Hematopoietic multipotent progenitor cell treated with erythropoietin and hydrocortisone succinate and interleukin-3 and kit ligand, for 4 days (in vitro differentiated cells): ENCODE measurements at places on chromosomes 3 and 15.

DNA sequence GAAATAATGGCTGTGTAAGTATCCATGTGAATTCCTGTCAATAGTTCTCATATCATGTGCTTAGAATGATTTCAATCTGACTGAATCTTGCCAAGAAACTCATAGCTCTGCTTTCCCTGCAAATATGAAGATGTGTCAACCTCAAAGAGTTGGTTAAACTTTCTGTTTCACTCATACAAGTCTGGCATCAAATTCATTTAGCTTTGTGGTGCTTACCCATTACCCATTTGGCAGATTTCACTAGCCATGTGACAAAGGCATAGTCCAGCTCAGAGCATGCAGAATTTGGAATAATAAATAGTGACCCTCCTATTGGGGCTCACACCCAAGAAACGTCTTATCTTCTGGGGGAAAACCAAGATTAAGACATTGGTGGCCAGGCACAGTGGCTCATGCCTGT, 256.6 kb upstream of the TPRG1 start:
- no peak for DNase-seq

DNA sequence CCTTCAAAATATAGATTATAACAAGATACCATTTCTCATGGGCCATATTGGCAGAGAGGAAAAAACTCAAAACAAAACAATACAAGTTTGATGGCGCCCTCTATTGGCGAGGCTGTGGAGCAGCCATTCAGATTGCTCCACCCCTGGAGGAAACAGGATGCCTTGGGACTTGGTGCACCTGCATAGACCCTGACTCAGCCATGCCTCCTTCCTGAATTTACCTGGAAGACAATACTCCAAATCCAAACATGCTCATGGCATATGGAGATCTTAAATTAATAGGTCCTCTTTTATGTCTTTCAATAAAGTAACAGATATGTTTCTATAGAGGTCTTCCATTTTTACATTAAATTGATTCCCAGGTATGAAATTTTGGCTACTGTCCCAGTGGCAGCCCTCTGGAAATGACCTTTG, 90.0 kb downstream of the APBA2 start:
- DNase-seq = peak; percentile 82

- no peak for DNase-seq
Measured at GRCh38 chr3:182331341-182331740, 462.0 kb upstream of the ATP11B start.

- no peak for DNase-seq
Measured at GRCh38 chr15:73009066-73010056, 42.9 kb upstream of the NEO1 start.

DNA sequence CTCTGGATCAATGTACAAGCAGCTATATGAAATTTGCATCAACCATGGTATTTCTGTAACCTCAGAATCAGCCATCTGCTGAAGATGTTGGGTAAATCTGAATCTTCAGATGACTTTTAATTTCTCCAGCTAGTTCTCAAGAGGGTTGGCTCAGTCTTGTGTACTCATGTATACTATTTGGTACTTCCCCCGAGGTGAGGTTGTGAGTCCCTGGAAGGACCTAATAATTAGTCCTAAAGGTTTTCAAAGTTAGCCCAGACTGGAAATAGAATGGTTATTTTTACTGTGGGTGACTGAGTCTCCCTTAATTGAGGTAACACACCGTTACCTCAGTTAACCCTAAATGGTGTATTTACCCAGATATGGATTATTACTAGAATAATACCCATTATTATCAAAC, 104.3 kb upstream of the THSD4 start:
- no peak for DNase-seq

DNA sequence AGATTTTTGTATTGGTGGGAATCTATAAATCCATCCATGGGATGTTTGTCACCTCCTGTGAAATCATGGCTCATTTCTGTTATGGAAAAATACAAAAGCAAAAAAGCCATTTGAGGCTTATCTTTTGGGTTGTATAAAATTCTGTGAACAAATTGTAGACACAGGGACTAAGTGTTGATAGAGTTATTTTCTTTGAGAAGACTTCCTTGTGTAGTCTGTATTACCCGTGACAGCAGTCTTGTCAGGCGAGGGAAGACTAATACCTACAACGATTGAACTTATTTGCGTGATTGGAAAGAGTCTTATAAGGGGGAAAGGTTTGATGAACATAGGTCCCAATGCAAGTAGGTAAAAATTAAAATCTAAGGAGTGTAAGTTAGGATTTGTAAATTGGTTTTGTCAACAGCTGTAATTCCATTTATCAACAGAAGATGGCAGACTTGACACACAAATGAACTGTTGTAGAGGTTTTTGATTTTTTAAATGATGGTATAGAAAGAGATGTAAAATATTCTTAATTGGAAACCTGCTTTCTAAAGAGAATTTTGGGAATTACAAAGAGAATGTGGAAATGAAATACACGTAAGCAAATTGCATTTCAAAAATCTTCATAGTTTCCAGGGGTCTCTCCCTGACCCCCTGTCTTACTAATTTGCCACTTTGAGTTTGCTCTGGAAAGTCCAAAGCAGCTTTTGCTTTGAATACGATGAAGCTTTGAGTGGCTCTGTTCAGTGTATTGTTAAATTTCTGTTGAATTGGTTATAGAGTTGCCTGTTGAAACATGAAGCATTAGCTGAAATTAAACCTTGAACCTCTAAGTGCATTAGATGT, 33.2 kb downstream of the SLC25A26 start:
- DNase-seq = peak; percentile 55

- no peak for DNase-seq
Measured at GRCh38 chr15:85771271-85771670, 23.5 kb downstream of the KLHL25 start.

DNA sequence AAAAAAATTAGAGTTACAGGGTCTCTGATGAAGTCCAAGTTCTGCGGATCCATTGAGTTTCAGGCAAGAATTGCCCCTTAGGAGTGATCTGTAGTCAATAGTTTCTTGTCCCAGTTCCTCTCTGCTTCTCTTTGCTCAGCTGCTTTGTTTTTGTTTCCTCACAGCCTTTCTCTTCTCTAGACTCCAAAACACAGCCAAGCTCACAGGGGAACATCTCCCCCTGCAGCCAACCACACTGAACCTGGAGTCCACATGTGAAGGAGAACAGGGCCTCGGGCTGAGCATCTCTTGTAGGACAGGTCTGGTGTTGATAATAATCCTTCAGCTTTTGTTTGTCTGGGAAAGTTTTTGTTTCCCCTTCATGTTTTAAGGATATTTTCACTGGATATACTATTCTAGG, 202.6 kb upstream of the ATP10A start:
- DNase-seq = no peak

DNA sequence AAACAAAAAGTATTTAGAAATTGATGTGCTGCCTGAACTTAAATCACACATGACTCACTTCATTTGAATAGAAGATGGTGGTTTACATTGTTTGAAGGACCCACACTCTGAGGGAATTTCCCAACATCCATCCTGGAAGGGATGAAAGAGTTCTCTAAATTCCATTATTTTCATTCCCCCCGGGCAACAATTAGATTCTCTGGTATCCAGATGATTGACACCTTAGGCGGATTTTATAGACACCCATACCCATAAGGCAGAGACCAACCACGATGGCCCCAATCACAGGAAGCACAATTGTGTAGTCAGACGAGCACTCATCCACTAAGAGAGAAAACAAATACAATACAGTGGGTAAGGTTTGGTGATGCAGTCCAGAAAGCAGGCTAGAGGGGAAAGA, 24.6 kb upstream of the MCCC1 start:
- DNase-seq = no peak

DNA sequence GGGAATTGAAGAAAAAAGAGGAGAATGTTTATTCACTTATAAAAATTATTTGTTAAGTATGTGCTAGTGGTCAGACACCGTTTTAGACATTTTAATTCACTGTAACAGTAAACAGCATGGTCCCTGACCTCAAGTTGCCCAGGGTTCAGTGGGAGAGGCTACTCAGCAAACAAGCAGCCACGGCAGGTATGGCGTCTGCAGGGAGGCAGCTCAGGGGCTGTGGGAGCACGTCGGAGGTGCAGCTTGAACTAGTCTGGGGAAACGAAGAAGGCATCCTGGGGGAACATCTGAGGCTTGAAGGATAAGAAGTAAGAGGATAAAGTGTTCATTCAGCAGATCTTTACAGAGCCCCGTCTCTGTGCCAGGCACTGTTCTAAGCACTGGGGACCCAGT, 66.0 kb downstream of the CRTC3 start:
- DNase-seq = no peak

GRCh38 chr3:161314836-161315395, 56.4 kb downstream of the SPTSSB start:
- no peak for DNase-seq

- no peak for DNase-seq
Measured at GRCh38 chr15:71042356-71042922, 72.8 kb upstream of the THSD4 start.

DNA sequence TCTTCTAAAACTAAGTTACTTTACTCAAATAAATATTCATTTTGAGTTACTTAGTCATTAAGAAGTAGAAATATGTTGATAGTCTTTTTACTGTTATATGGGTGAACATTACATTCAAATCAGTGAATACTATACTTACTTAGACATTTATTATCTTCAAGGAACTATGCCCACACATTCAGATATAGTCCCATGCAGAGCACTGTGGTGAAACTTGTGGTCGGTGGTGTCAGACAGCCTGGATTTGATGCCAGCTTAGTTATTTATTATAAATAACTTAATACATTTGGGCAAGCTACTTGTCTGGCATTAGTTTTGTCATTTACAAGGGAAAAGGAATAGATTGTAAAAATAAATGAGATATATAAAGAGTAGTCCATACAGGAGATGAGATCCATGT, 149.5 kb downstream of the RAP2B start:
- DNase-seq = peak; percentile 69

DNA sequence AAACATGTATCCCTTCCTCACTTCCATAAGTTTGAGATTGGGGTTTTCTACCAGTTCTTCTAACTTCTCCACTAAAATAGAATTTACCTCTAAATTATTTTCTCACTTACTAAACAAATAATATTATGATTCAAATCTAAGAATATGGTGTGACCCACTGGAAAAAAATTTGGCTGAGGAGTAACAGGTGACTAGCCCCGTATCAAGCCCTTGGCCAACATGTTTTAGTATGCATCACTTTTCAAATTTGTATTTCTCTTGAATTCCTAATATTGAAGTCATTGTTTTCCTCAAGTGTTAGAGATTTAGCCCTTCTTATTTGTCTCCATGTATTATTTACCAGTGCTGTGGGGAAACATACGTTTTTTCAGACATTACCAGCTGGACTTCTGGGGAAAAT, 759.4 kb downstream of the NSUN3 start:
- DNase-seq = no peak

GRCh38 chr15:37550360-37551024, 383.9 kb upstream of the TMCO5A start:
- no peak for DNase-seq

DNA sequence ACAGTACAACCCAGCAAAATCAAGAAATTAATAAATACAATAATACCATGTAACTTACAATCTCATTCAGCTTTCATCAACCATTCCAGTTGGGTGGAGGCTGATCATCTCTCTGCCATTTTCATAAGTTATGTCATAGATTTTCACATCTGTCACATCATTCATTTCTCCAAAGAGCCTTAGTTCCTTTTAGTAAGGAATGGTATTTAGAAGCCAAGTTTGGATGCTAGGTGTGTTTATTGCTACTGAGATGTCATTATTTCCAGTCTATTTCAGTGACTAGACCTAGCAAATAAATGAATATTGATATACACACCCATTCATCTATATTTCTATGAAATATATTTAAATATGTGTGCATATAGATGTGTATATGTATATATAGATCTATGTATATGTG, 2.7 kb upstream of the UBL7 start:
- DNase-seq = no peak

DNA sequence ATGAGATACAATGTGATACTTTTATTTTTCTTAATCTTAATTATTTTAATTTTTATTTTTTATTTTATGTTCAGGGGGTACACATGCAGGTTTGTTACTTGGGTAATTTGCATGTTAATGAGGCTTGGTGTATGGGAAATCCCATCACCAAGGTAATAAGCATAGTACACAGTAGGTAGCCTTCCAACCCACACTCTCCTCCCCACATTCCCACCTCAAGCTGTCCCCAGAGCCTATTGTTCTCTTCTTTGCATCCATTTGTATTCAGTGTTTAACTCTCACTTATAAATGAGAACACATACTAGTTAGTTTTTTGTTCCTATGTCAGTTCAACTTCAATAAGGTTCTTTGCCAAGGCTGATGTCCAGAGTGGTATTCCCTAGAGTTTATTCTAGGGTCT, 1375.4 kb downstream of the NSUN3 start:
- no peak for DNase-seq

- DNase-seq = no peak
Measured at GRCh38 chr3:194035406-194036138, 100.4 kb upstream of the HES1 start.

- DNase-seq = no peak
Measured at GRCh38 chr15:89848970-89849292, 34.3 kb upstream of the ANPEP start.

DNA sequence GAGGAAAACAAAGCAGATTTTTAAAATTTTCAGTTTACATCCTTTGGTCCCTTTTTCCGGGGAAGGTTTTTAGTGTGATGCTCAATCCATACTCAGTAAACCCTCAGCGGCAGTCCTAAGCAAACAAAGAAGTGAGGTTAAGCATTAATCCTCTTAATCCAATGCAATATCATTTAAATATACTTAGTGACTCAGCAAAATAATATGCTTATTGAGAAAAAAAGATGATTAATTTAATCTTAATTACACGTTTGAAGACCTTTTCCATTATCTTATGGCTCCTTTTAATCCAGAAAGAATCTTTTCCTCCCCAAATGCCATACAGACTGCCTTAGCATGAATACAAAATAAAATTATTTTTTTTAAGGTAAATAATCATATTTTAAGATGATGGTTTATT, at the start of gene GABRR3:
GABRR3 (minus strand) TSS at position 108 of the 400 bp plus-strand sequence. CDS start 328 bp downstream, outside the sequence.
- no peak for DNase-seq

- DNase-seq = no peak
Measured at GRCh38 chr3:182364723-182365650, 428.3 kb upstream of the ATP11B start.

DNA sequence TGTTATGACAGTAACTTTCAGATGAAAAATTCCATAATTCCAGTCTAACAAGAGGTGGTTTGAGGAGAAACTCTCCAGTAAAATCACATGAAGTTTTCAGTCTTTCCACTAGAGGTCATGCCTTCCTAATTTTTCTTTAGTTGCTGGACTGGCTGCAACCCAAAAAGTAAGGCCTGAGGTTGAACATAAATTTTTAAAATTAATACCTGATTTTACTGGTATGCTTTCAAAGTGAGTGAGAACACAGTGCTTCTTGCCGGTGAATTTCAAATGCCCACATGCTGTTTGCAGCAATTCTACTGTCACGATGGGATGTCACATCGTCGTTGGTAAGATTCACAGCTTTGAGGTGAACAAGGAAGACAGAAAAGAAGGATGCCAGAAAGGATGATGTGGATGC, 89.0 kb upstream of the FGF12 start:
- DNase-seq = peak; percentile 68

GRCh38 chr15:73959012-73959581, 32.8 kb downstream of the LOXL1 start:
- peak; percentile 76 for DNase-seq

DNA sequence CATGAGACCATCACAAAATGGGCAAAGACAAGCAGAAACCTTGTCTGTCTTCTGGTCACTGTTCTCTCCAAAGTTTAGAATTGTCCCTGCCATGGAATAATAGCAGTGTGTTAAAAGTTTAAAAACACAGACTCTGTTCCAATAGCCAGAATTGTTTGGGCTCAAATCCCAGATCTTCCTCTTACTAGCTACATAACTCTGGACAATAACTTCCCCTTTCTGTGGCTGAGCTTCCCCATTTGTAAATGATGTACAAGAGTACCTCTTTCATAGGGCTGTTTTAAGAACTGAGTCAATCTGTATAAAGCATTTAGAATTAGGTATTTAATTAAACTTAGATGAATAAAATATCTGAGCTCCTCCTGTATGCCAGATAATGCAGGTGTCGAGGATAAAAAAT, 623.0 kb downstream of the NTRK3 start:
- peak; percentile 40 for DNase-seq
